ENCODE measurements at places on chromosomes 2 and 18.

DNA sequence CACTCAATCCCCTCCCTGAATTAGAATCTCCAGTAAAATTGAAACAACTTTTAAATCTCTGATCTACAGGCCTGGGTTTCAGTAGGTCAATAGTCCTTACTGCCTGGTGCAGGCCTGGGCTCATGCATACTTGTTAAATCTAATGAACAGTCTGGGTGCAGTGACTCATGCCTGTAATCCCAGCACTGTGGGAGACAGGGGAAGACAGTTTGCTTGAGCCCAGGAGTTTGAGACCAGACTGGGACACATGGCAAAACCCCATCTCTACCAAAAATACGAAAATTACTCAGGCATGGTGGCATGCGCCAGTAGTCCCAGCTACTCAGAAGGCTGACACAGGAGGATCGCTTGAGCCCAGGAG is 94.7 kb upstream of the SP3 start:
- DNase-seq, result no peak

- DNase-seq, result no peak
Observed at GRCh38 chr2:170396799-170397459, 219.0 kb downstream of the MYO3B start.

DNA sequence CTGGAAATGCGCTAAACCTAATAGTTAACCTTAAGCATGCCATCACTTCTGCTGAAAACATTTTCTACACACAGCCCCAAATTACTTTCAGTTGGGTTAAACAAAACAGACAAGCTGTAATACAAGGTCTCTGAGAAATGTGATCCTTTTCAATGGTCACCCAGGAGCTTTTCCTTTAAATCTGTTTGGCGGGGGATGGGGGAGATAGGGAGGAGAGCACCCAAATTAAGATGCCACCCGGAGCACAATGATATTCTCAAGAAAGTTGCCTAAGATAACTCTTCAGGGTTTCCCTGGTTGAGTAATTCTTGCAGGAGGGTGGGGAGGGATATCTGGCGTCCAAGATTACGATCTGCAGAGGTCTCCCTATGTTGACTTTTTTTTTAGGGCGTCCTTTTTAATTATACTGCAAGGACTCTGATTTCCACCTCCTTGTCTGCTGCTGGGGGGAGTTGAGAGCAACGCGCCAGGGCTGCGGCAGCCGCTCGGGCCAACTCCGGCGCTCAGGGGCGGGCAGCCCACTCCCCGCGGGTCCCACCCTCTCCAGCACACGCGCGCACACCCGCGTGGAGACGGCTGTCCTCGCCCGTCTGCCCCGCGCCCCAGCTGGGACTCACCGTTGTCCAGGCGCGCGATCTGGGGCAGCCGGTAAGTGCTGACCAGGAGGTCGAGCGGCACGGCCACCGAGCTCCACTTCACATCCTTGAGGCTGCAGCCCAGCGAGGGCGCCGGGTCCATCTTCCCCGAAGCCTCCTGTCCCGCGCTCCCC is 807 bp downstream of the GAREM1 start:
- no peak for DNase-seq

DNA sequence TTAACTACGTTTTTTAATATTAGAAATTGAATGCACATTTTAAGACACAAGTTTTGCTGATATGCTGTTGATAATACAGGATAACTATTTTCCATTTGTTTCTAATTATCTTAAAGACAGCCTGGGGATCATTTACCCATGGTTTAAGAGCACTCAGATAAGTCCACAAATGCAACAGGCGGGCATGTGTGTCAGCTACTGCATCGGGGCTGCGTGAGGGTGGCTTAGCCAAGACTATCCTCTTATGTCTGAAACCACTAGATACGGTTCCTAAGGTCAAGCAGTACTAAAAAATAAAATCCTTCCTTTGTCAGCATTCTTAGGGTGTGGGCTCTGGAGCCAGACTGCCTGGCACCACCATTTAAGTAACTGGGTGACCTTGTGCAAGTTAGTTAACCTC is 254.8 kb downstream of the SATB2 start:
- DNase-seq, result no peak

- DNase-seq, result no peak
Observed at GRCh38 chr2:204947405-204947804, 402.1 kb downstream of the PARD3B start.

DNA sequence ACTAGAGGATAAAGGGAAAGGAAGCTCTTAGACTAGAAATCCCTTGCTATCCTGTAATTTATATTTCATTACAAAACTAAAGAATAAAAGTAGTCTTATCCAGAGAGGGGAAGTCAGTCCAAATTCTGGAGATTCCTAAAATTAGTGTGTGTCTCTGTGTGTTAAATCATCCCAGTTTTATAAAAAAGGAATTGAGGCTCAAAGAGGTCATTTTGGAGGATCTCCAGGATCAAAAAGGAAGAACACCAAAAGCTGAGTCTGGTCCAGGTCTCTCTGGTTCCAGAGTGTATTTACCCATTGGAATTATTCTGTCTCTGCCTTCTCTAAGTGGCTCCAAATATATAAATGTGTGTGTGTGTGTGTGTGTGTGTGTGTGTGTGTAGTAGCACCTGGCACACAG is 166.7 kb downstream of the NRXN1 start:
- no peak for DNase-seq

- no peak for DNase-seq
Observed at GRCh38 chr2:10400002-10400401, 48.1 kb downstream of the ODC1 start.

GRCh38 chr2:72993147-72993932 is 76.0 kb downstream of the EMX1 start:
- DNase-seq, result no peak

DNA sequence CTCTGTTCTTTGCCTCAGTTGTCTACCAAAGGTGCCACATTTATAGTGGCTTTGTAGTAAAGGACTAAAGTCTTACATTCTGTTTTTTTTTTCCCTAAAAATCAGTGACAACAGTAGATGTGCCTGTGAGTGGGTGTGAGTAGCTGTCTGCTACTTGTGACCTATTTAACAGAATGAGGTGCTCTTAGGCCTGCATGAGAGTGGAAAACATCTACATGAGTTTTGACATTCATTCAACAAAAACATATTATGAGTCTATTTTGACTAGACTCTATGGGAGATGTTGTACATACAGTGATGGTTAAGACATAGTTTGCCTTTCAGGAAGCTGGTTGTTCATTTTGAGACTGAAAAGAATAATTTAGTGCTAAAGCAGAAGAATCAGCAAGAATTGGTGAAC is 36.7 kb downstream of the IL1R2 start:
- no peak for DNase-seq

DNA sequence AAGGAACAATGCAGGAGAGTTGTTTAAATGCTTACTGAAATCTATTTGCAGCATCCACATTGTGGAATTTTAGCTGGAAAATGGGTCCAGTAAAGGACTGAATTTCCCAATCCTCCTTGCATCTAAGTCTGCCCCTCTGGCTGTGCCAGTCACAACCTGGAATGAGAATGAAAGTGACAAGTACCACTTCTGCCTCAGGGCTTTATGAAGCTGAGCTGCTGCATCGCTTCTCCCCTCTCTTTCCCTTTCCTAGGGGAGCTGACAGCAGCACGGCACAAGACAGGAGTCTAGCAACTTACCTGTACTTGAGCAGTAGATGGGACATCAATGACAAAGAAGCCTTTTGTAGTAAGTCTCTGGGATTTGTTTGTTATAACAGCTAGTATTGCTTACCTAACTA is 27.3 kb upstream of the THSD7B start:
- no peak for DNase-seq

DNA sequence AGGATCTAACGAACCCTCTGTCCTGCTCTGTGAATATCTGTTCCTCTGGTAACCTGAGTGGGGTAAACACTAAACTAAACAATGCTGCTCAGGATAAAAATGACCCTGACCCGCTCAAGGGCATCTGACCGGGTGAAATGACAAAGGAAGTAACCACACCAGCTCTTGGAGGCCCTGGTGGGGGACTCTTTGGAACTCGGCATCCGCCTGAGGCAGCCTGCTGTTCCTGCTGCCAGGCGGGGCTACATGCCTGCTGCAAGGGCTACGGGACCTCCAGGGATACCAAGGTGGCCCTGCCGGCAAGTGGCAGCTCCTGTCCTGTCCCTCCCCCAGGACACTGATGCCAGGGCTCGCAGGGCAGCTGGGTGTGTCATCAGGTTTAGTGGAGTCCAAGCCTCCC is 273.3 kb downstream of the HDAC4 start:
- no peak for DNase-seq

- DNase-seq, result no peak
Observed at GRCh38 chr18:61891271-61891670, 1.5 kb downstream of the RNF152 start.

DNA sequence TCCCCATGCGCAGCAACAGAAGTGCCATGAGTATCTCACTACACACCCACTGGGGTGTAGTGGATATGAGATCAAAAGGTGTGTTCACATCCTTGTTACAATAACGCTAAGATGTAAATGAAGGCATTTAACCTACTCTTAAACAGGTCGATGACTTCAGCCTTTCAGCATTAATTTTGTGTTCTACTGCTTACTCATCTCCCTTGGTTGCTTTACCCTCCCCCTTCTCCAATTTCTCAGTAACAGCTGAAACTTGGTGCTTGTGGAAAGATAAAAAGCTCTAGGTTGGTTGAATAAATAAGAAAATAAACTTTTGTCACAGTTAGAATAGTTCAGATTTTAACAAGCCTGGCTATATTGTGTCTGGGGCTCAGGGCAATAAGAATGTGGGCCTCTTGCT is 147.5 kb upstream of the SESTD1 start:
- no peak for DNase-seq
